Cerebellar nuclear complex (tissue), 1 donor: ENCODE measurements at places on chromosomes 5 and 9.

- DNase-seq: no peak
Measured at GRCh38 chr5:10577371-10578292, 13.8 kb downstream of the ANKRD33B start.

DNA sequence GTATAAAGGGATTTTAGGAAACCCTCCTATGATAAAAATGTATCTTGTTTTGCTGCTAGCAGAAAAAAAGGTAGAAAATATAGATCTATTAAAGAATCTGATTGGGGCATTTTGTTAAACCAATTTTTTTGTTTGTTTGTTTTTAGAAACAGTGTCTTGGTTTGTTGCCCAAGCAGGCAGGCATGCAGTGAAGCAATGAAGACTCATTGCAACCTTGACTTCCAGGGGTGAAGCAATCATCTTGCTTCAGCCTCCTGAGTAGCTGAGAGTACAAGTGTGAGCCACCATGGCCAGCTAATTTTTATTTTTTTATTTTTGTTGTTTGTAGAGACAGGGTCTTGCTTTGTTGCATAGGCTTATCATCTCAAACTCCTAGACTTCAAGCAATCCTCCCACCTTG lies 755.8 kb upstream of the EDIL3 start:
- DNase-seq: no peak

DNA sequence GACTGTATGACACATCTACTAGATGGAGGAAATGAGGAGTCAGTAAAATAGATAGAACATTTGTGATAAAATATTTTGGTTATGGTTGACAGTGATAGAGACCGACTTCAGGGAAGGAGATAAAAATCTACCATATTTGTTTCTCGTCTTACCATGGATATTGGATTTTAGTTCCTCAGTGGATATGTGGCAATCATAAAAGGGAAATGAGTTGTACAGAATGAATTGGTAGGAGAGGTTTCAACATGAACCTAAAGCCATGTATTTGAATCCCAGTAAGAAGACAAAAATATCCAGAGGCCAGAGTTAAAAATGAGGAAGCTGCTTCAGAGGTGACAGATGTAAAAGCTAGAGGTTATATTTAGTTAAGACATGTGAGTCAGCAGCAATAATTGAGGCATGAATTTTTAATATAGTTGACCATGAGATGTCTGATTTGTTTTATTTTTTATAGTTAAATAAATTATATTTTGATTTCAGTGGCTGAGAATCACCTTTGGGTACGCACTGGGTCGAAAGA lies 480.4 kb upstream of the TUSC1 start:
- no peak for DNase-seq

DNA sequence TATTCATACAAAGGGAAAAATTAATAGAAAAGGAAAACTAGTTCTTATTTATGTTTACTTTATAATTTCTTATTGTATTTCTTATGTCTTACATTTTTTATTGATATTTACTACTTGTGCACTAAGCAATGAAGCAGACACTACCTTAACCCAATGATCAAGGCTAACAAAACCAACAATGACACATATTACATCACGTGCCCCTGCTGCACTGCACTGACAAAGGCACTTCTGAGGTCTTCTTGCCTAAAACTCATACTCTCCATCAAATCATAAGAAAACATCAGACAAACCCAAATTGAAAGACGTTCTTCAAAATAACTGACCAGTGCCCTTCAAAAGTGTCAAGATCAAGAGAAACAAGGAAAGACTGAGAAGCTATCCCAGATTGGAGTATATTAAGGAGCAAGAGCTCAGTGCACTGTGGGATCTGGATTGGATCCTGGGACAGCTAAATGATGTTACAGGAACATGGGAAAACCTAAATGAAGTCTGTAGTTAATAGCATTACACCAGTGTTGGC lies 230.9 kb downstream of the AUH start:
- no peak for DNase-seq

GRCh38 chr5:115549154-115549553 lies 4.6 kb upstream of the FEM1C start:
- DNase-seq: no peak

- DNase-seq: no peak
Measured at GRCh38 chr5:178218827-178219226, 13.8 kb downstream of the PHYKPL start.

DNA sequence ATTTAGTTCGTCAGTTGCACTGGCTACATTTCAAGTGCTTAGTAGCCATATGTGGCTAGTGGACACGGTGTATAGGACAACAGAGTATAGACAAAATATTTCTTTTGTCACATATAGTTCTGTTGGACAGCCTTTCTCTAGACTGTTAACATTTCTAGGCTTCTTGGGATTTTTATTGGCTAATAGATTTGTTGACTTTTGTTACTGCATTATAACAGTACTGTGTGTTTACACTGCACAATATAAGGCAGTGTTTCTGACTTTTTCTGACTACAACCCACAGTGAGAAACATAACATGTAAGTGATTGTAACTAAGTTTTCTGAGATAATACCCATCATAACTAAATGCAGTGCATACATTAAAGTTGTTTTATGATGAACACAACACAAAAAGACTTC lies 11.3 kb downstream of the FBXO38 start:
- DNase-seq: no peak

- DNase-seq: no peak
Measured at GRCh38 chr9:107933516-107933915, 443.9 kb upstream of the KLF4 start.

- DNase-seq: no peak
Measured at GRCh38 chr5:67725604-67726003, 490.0 kb upstream of the PIK3R1 start.

DNA sequence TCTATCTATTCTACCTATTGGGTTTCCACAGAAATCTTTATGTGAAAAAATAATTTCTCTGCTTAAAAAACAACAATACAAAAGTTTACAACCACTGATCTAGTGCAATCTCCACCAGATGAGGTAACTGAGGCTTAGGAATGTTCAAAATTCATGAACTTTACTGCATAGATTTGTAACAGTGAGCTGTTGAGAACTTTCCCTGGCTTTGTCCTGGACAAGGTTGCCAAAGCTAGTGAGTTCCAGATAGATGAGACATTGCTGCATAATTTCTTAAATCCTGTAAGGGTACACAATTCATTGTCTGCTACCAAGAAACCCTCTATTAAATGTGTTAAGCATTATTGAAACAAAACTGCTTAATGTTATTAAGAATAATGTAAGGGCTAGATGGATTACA lies 102.7 kb downstream of the OSMR start:
- DNase-seq: no peak

- DNase-seq: no peak
Measured at GRCh38 chr5:131974956-131975726, 29.7 kb upstream of the MEIKIN start.

DNA sequence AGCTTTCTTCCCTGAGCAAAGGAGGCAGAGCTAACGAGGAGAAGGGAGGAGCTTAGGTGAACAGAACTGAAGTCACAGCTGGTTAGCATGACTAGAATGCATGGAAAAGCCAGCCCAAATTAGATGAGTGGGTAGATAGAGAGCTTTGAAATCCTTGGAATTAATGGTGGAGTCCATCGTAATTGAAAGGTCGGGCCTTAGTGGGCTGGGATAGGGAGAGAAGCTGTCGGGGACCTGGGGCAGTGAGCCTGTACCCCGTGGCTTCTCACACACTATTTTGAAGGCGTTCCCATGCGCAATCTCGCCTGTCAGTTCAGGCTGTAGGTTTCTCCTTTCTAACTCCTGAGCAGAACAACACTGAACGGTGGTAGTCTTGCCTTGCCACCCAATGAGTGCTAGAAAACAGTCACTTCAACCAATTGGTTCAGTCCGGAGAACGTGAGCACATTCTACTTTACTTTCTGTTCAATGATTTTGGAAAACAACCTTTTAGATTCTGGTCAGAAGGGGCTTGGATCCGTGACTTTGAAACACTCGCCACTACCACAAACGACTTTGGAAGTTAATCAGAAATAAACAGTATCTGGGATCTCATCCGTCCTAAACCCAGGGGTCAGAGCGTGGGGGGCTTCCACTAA lies 655 bp upstream of the RAI14 start:
- DNase-seq: peak; percentile 0

DNA sequence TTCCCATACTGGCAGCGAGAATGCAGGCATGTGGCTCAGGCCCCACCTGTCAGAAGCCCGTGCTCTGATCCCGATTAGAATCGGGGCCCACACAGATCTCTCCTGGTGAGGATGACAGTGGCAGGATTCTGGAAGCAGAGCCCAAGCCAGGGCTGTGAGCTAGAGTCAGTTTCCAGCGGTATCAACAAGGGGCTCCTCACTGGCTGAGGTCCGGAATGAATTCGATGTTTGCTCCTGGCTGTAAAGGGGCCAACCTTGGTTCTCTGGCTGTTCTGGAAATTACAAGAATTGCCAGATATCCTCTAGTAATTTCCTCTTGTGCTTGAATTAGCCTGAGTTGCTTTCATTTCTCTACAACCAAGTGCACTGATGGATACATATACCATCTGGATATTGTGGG lies 129.1 kb upstream of the SPRY4 start:
- no peak for DNase-seq

- DNase-seq: no peak
Measured at GRCh38 chr5:1447671-1448361, 2.6 kb upstream of the SLC6A3 start.

- DNase-seq: no peak
Measured at GRCh38 chr9:95980262-95981125, 105.0 kb downstream of the ERCC6L2 start.

GRCh38 chr9:20357037-20357432 lies 265.3 kb downstream of the MLLT3 start:
- no peak for DNase-seq

GRCh38 chr5:154647114-154647760 lies 107.9 kb upstream of the LARP1 start:
- no peak for DNase-seq
